ENCODE measurements at places on chromosomes 3 and 15.

DNA sequence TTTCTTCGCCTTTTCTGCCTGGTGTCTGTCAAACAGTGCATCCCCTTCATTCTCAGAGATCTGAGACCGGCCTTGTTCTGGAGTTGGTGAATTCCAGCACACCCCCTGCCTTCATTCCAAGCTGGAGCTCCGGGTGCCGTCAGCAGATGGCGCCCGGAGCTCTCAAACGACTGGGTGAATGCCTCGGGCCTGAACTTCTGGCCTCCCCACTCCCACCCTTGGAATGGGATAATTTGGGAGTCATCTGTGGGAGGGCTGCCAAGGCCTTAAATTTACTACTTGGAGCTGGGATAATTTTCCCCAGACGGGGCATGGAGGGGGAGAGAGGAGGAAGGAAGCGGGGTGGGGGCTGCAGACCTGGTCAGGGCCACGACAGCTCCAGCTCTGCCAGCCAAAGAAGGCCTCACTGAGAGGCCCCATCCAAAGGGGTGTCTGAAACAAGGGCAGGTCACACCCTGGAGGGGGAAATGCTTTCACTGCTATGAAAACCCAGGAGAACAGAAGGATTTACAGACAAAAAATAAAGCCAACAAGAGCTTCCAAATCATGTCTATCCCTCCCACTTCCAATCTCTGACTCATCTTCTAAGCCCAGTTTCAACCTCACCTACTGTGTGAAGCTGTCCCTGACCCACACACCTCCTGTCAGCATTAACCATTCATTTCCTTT is 187.9 kb downstream of the OPA1 start:
- no peak for DNase-seq

GRCh38 chr15:59924096-59924495 is 80.0 kb upstream of the FOXB1 start:
- no peak for DNase-seq

DNA sequence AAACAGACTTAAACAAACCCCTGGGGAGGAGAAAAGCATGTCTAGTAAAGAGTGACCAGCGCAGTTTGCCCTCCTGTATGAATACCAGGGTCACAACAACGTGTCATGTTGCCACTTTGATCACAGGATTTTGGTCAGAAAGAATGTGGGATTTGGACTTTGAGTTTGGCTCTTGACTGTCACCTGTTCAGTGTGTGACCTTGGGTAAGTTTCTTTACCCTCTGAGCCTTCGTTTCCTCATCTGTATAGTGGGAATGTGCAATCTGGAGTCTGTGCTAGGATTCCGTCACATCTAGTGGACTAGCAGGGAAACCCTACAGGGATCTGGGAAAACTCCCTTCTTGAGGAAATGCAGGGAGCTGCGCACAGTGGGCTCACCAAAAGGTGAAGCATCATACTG is 63.6 kb downstream of the CCNL1 start:
- no peak for DNase-seq

- DNase-seq, result no peak
Observed at GRCh38 chr3:42165211-42165610, 74.1 kb downstream of the TRAK1 start.

- DNase-seq, result no peak
Observed at GRCh38 chr3:156131241-156131640, 10.9 kb downstream of the KCNAB1 start.

DNA sequence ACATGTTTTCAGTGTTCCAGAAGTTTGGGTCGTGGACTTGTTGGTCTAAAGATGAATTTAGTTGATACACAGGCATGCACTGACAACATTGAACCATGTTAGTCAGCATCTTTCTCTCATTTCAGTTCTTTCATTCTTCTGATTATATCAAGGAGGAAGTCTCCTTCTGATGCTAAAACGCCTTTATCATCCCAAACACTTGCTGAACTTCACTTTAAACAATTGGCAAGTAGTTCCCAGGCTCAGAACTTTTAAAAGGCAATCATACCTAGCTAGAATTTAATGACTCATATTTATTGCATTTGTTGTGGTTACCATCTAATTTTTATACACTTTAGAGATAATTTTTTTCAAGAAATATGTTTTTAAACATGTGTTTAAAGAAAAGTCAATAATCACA is 15.9 kb downstream of the LMCD1 start:
- DNase-seq, result no peak

DNA sequence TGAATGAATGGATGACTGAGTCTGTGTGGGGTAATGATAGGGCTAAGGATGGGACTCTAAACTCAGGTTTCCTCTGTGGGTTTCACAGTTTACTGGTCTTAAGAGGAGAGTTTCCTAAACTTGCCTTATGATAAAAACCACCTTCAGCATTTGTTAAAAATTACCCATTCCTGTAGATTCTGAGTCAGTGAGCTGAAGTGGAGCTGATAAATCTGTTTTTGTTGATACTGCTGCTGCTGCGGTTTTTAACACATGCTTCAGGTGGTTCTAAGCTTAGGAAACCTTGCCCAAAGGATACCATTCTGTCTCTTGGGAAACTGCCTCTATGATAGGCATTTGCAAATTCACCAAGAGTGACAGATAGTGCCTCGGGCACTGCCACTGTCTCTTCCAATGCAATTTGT is 52.6 kb downstream of the MECOM start:
- DNase-seq, result no peak

- DNase-seq, result no peak
Observed at GRCh38 chr15:93271871-93272270, 182.9 kb upstream of the RGMA start.

- no peak for DNase-seq
Observed at GRCh38 chr3:159619341-159619885, 369.2 kb upstream of the IL12A start.

DNA sequence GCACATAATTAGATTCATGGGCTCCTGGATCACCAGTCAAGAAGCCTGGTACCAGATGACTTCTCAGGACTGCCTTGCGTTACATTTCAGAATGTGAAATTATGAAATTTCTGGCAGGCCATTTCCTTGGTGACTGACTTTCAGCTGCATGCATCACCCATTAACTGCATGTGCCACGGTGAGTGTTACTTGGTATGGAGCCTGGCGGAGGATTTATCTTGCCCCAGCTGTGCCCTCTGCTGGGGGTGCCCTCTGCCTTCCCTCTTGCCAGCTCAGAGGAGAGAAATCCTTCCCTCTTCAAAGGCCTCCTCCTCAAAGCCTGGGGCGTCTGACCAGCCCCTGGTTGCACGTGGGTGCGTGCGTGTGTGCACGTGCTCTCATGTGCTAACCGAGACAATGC is 57.7 kb upstream of the CTSH start:
- no peak for DNase-seq

All from stimulated activated CD4-positive, alpha-beta T cell treated with anti-CD3 and anti-CD28 coated beads, TNF-alpha, amount 100 ng/mL, for 1 hour (primary cell).